ENCODE measurements at places on chromosomes 4 and X. TPM values are rescaled to one million over a fixed set of nuclear protein-coding genes. Genes with fewer than 3 reads are reported as not detected.

The CLIC2 gene
- total RNA-seq, result 10.1 TPM

The MAGEA1 gene
- not detected for total RNA-seq

The DDX53 gene
- not detected for total RNA-seq

The EDNRA gene
- total RNA-seq, result 5.7 TPM

DNA sequence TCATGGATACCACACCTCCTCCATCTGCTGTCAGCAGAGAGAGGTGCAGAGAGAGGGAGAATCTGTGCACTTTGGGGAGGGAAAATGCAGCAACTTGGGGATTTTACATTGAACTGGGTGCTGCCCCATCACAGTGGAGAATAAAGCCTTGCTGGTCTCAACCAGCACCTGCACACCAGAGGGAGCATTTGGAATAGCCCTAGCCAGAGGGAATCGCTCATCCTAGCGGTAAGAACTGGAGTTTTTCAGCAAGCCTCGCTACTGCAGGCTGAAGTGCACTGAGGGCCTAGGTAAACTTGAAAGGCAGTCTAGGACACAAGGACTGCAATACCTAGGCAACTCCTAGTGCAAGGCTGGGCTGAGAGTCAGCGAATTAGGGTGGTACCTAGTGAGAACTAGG lies 148.7 kb downstream of the KDR start:
- no peaks in the 10 kb centered on the region for H3K27me3 ChIP-seq
- no peak for DNase-seq

- H3K27ac ChIP-seq, result no peak overlapping the region
- H3K36me3 ChIP-seq, result no peaks in the 10 kb centered on the region
- no peak overlapping the region for H3K4me3 ChIP-seq
- DNase-seq, result no peak
- no peaks in the 10 kb centered on the region for H3K27me3 ChIP-seq
Measured at GRCh38 chr4:70739496-70740337, 18.0 kb downstream of the RUFY3 start.

DNA sequence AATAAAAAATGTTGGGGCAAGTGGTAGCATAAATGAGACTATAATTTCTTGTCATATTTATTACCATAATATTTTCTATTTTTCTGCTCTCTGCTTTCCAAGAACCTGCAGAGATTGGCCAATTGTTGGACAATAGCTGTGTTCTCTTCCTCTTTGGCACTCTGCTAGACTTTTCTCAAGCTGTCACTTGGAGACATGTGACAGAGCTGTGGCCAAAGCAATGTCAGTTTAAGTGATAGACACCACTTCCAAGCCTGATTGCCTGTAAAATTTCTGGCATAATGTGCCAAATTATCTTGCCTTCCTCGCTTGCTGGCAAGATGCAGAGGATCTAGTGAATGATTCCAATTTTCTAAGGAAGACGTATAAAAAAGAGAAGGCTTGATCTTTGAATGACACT lies 162.2 kb upstream of the NDST4 start:
- no peaks in the 10 kb centered on the region for H3K27me3 ChIP-seq
- H3K4me3 ChIP-seq, result no peak overlapping the region
- H3K4me1 ChIP-seq, result no peaks in the 10 kb centered on the region
- no peaks in the 10 kb centered on the region for H3K36me3 ChIP-seq
- no peak for DNase-seq

DNA sequence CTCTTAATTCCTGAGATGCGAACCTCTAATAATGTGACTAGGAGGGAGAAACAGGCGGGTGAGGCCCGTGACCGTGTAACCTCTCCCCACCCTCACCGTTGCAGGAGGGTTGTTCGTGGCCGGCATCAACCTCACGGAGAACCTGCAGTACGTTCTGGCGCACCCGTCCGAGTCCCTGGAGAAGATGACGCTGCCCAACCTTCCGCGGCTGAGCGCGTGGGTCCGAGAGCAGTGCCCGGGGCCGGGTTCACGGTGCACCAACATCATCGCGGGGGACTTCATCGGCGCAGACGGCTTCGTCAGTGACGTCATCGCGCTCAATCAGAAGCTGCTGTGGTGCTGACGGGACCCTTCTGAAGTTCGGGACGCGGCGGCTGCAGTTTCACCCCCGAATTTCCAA lies 17.8 kb downstream of the PLCXD1 start:
- no peak for DNase-seq
- H3K27ac ChIP-seq, result no peak overlapping the region
- H3K27me3 ChIP-seq, result no peaks in the 10 kb centered on the region
- no peaks in the 10 kb centered on the region for H3K4me1 ChIP-seq

DNA sequence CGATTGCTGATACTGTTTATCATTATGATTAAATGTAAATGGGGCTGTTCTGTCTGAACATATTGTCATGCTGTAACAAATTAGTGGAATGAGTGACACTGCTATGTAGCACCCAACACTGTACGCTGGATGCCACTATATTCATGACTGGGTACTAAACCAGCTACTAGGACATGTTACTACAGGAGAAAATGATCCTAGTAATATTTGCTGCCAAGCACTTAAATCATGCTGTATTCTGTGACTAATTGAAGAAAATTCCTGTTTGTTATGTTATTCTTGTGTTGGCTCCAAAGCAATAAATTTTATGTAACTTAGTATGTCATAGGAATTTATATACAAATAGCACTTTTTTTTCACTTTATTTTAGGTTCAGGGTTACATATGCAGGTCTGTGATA lies 804.2 kb downstream of the CENPC start:
- no peaks in the 10 kb centered on the region for H3K36me3 ChIP-seq
- no peaks in the 10 kb centered on the region for H3K4me1 ChIP-seq
- H3K4me3 ChIP-seq, result no peak overlapping the region
- no peaks in the 10 kb centered on the region for H3K27me3 ChIP-seq
- DNase-seq, result no peak
- no peak overlapping the region for H3K27ac ChIP-seq

DNA sequence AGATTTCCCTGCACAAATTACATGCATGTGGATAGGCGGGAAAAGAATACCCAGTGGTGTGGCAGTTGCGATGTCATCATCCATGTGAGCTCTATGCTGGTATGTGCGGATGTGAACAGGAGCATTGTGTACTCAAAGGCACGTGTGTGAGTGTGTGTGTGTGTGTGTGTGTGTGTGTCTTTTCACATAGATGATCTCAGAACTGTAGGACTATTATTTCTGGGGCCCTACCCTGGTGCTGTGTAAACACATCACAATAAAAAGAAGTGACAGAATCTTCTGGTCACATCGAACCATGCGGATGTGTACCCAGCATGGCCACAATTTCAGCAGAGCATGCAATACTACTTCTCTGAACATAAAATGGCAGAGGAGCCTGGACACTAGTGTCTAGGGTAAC lies 624.8 kb downstream of the MID1IP1 start:
- no peaks in the 10 kb centered on the region for H3K4me1 ChIP-seq
- no peak overlapping the region for H3K4me3 ChIP-seq
- no peak for DNase-seq

DNA sequence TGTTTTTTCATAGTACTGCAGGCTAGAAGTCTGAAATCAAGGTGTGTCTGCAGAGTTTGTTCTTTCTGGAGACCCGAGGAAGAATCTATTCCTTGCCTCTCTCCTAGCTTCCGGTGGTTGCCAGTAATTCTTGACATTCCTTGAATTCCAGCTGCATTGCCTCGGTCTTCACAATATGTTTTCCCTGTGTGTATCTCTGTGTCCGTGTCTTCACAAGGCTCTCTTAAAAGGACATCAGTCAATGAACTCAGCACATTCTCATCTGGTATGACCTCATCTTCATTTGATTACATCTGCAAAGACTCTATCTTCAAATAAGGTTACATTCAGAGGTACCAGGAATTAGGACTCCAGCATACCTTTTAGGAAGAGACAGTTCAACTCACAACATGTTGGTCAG lies 163.4 kb downstream of the BANK1 start:
- H3K27ac ChIP-seq, result no peak overlapping the region
- no peaks in the 10 kb centered on the region for H3K27me3 ChIP-seq
- DNase-seq, result no peak
- H3K4me1 ChIP-seq, result no peaks in the 10 kb centered on the region
- no peak overlapping the region for H3K4me3 ChIP-seq
- no peaks in the 10 kb centered on the region for H3K36me3 ChIP-seq

DNA sequence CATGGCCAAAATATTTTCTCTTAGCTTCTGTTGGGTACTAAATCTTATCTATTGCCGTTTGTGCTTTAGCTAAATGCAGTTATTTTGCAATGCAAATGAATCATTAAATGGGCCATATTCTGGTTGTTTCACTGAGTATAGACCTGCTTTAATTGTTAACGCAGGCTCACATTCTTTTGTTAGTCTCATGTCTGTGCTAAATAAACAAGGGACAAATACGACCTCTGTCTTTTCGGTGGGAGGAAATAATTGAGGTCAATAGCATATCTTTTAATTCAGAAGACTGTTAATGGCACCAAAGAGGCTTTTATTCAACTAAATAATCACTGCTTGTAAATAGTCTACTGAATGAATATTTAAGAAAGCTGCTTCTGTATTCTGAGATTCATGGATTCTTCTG lies 76.9 kb downstream of the DIAPH2 start:
- H3K4me3 ChIP-seq, result no peak overlapping the region
- no peaks in the 10 kb centered on the region for H3K36me3 ChIP-seq
- H3K27me3 ChIP-seq, result peaks cover 13% of the 10 kb centered on the region
- no peak for DNase-seq

Measured in adrenal gland (tissue), 19 donors.